ENCODE measurements at places on chromosomes 2 and 18. TPM values are rescaled to one million over a fixed set of nuclear protein-coding genes. Genes with fewer than 3 reads are reported as not detected.

Gene SLC9A4
- total RNA-seq: 0.07 TPM

DNA sequence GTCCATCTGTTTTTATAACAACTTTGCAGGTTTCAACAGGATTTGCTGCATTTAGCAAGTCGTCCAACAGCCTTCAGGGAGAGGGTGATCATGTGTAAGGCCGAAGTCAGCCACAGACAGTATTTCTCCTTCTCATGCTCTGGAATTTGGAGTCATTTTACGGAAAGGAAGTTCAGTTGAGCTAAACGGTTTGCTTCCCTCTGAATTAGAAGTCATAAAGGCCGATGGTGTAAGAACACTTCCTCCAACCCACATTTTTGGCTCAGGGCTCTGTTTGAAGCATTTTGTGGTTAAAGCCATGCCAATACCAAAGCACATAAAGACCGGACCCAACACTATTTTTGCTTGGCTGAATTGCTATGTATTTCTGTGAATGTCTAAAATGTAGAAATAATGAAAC, 129.5 kb downstream of the TMEM182 start:
- DNase-seq: peak; percentile 61

- peak; percentile 31 for DNase-seq
Measured at GRCh38 chr18:13136056-13136903, 82.3 kb upstream of the LDLRAD4 start.

DNA sequence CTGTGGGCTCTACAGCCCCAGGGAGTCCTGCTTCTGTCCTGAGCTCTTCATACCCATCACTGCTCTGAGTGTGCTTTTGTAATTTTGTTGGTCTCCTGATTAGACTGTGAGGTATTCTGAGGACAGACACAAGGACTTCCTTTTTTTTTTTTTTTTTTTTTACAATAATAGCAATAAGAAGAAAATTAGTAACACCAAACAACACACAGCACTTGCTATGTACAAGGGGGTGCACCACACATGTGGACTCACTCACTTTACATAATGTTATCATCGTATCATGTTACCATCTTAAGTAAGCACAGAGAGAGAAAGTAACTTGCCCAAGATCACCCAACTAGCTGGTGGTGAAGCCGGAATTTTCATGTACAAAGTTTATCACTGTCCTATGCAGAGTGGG, 34.6 kb downstream of the MBP start:
- DNase-seq: peak; percentile 53

- DNase-seq: peak; percentile 64
Measured at GRCh38 chr18:70047931-70048603, 100.4 kb upstream of the CD226 start.

Measured in astrocyte (in vitro differentiated cells and primary cell).